Suppressor macrophage treated with lipopolysaccharide for 4 hours (primary cell): ENCODE measurements at places on chromosomes 4 and X.
A peak's percentile ranks its signal among the peaks of the same experiment; 100 is the strongest.

DNA sequence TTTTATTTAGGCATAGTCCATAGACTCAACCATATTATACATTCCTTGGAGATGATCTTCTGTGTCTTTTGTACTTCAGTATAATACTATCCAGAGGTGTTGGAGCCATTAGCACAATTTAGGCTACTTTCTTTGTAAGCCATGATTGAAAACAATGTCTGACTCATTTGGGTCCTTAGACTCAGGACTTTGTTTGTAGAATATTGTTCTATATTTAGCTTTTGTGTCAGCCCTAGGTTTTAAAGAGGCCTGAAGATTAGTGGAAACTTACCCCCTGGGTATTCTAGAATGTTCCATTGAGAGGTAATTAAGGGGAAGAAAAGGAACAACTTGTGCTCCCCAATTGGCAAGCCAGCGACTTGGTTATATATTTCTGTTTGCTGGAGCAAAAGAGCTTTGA is 145.2 kb upstream of the SCML1 start:
- DNase-seq, result no peak

DNA sequence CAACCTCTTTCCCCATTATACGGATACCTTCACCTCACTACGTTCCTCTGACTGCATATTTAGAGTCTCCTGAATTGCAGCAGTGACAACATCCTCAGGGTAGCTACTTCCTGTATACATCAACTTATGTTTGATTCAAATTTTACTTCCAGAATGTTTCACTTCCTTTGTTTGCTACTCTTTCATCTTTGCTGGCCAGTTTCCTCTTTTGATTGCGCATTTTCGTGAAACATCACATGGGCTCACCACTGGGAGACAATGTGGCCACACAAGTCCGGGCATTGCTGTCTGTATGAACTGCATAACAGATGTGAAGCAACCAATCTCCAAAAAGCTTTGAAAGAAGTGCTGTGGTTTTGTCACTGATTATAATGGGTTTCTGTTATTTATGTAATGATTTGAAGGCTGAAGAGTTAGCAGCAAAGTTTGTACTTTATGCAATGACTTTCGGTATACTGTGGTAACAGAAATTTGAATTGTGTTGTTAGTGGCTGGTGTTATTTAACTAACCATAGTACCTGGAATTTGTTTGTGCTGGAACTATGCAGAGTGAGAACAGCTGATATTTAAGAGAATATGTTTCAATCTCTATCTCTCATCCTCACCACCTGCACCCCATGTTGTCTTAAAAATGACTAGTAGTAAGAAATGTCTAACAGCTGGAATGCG is 7.4 kb downstream of the SNCA start:
- peak; percentile 92 for DNase-seq

GRCh38 chrX:67777148-67777547 is 233.3 kb downstream of the AR start:
- no peak for DNase-seq

GRCh38 chr4:53959343-53960120 is 104.9 kb downstream of the CHIC2 start:
- DNase-seq, result no peak

DNA sequence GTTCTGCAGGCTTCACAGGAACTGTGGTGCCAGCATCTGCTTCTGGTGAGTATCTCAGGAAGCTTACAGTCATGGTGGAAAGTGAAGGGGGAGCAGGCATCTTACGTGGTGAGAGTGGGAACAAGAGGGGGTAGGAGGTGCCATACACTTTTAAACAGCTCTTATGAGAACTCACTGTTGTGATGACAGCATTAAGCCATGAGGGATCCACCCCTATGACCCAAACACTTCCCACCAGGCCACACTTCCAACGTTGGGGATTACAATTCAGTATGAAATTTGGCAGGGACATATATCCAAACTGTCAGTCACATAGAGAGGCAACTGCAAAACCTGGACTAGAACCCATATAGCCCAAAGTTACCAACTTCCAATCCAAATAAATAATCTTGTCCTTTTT is 43.1 kb upstream of the ZCCHC12 start:
- no peak for DNase-seq

- no peak for DNase-seq
These were observed 69.6 kb upstream of the CXorf66 start for GRCh38 chrX:140034916-140035315.

DNA sequence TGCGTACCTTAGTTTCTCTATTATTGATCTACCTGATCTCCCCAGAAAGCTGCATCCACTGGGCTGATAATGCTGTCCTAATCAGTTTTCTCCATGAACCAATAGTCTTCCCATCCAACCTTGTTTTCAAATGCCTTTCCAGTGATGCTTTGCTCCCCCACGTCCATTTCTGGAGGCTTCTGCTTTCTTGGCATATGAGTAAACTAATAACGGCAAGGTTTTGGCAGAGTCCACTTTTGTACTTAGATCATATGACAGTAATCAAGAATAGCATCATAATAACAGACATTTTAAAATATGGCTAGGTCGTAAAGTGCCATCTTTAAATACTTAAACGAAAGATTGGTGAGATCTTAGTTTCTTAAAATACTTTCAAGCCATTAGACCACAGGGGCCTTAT is 38.4 kb upstream of the FAM9B start:
- DNase-seq, result no peak

DNA sequence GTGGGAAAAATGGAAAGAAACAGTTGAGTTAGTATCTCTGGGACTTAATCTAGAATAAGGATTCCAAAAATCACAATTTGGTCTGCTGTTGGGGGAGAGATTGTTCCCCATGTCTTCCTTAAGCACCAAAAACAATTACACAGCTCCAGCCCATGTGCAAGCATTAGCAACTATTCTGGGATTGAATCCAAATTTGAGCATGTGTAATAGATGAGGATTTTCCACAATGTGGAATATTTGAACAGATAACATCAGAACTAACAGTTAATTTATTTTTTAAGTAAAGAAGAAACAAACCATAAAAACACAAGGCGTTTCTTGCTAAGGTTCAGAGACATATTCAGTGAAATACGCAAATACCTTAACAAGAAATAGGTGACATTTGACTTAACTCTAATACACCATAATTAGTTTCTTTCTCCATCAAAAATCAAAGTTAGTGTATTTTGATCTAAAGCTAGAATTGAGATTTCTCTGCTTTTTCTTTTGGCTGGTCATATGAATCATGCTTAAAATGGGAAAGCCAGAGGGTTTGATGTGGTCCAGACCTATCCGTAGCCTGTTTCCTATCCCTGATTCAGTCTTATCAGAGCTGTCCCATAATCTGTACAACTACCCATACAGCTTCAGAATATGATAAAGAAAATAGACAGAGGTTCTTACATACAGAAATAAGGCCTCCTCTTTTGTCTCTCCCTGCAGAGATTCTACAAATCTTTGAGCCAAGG is 413.4 kb downstream of the PACRGL start:
- DNase-seq, result no peak

DNA sequence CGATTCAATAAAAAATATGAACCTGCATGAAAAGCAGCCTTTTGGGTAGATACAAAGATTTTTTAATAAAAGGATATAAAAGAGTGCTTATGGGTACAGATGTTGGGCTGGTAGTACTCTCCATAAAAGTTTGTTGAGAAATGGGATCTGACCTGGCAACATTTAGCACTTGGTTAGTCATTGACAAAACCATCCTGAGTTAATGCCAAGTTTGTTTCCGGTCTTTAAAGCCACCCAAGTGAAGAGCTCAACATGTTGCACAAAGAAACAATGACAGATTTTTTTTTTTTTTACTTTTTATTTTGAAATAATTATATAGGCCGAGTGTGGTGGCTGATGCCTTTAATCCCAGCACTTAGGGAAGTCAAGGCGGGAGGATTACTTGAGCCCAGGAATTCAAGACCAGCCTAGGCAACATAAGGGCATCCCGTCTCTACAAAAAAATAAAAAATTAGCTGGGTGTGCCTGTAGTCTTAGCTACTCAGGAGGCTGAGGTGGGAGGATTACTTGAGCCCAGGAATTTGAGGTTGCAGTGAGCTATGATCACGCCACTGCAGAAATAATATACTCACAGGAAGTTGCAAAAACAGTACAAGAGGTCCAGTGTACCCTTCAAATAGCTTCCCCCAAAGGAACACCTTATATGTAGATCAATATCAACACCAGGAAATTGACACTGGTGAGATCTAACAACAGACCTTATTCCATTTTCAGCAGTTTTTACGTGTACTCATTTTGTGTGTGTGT is 16.6 kb downstream of the CHST7 start:
- no peak for DNase-seq

- DNase-seq, result no peak
These were observed 116.1 kb upstream of the ARHGAP24 start for GRCh38 chr4:85358831-85359230.

DNA sequence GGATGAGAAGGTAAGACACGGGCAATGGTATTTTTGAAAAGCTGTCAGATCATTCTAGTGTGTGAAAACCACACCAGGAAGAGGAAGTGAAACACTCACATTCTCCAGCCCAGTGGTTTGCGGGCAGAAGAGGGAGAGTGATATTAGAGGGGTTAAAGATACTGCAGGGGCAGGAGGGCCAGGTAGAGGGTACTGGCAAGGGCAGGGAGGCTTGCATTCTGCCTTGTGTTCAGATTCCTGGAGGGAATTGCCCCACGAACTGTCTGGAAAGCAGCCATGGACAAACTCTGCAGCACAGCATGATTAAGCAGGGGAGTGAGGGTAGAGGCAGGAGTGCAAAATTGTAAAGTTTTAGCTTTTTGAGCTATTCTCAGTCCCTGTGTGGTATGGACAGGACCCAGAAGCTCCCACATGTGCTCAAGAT is 30.9 kb downstream of the NIPAL1 start:
- peak; percentile 60 for DNase-seq

DNA sequence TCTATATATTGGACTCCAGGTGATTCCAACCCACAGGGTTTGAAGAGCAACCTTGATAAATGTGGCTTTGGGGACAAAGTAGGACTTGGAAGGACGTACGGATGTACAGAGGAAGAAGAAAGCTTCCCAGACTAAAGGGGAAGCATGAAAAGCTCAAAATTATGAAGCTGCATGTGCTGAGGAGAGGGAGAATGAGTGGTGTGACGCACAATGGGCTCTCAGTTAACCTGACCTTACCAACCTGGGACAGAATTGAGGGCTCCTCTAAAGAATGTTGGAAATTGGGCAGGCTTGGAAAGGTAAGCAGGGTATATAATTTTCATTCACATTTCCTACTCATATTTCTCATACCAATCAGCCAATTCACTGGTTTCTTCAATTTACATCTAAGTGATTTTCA is 10.5 kb upstream of the TIGD2 start:
- DNase-seq, result no peak

GRCh38 chrX:21369613-21370012 is 4.6 kb upstream of the CNKSR2 start:
- no peak for DNase-seq

DNA sequence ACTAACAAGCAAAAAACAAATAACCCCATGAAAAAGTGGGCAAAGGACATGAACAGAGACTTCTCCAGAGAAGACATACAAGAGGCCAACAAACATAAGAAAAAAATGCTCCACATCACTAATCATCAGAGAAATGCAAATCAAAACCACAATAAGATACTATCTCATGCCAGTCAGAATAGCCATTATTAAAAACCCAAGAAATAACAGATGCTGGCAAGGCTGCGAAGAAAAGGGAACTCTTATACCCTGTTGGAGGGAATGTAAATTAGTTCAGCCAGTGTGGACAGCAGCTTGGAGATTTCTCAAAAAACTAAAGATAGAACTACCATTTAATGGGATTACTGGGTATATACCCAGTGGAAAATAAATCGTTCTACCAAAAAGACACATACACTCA is 79.6 kb downstream of the MAPK10 start:
- no peak for DNase-seq

DNA sequence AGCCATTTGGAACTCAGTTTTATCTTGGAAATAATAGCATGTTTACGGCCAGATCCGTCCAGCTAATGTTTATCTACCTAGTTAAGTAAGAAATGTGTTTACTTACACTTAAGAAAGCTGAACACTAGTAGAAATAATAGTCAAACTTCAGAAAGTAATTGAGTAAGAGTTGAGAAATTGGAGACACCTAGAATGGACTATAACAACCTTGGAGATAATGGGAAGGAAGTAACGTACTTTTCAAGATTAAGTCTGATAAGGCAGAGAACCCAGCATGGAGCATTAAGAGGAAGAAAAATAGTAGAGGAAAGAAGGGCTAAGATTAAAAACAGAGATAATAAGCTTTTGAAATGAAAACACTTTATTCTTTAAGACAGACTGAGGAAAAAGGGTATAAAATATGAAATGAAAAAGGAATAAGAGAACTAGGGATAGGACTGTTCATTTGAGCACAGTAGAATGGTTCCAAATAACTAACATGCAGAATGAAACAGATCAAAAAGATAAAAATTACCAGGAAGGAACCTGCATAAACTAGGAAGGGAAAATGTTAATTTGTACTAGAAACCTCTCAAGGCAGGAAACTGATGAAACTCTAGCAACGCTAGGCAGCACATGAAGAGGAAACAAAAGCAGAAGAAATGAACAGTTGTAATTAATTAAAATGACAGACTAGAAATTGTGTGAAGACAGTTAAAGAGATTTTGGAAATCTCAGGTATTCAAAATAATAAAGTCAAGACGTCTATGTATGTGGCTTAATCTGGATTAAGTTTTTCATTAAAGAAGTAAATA is 71.7 kb downstream of the FBXW7 start:
- no peak for DNase-seq

- peak; percentile 59 for DNase-seq
These were observed 137.6 kb downstream of the EGF start for GRCh38 chr4:110049951-110050925.

DNA sequence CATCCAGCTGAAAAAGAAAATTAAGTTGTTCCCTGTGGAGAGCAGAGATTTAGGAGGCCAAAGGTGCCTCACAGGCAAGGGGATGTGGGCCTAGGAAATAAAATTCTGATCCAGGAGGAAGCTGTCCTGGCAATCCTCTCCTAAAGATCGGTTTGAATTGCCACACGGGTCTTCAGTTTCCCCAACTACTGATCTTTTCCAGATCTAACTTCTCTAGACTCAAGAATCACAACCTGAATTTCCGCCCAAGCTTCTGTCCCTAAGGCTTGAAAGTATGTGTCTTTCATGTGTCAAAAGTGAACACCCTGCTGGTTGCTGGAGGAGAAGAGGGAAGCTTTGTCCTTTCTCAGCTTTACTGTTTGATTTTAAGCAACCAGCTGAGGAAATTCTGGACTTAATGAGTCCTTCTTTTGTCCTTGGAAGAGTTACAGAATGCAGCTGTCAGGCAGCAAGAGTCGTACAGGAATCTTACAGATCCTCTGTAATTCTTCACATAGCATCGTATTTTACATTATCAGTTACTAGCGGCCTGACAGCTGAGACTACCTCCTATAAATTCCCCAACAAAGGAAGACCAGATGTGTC is 93.8 kb downstream of the INPP4B start:
- no peak for DNase-seq

- DNase-seq, result no peak
These were observed 109.7 kb downstream of the CRLF2 start for GRCh38 chrX:1102786-1103185.

DNA sequence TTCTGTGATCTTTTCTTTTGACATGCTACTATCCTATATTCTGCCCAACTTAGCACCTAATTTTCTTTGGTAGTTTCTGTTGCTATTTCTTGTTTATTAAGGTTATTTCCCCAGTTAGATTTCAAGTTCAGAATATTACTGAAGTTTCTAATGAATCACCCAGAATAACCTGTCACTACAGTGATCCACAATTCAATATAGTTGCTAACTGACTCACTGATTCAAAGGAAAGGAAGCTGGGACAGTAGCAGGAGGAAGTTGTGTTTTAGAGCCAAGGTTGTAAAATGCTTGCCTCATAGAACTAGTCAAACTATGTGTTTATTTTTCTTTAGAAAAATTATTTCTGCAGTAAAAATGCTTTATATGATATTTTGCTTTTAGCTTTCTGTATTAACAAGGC is 37.4 kb downstream of the PAK3 start:
- DNase-seq, result no peak
